Umbilical cord (tissue), 2 donors: ENCODE measurements at places on chromosomes 4 and X. TPM values are rescaled to one million over a fixed set of nuclear protein-coding genes. Genes with fewer than 3 reads are reported as not detected.

FGFBP1 gene
- 10.6 TPM for total RNA-seq

DNA sequence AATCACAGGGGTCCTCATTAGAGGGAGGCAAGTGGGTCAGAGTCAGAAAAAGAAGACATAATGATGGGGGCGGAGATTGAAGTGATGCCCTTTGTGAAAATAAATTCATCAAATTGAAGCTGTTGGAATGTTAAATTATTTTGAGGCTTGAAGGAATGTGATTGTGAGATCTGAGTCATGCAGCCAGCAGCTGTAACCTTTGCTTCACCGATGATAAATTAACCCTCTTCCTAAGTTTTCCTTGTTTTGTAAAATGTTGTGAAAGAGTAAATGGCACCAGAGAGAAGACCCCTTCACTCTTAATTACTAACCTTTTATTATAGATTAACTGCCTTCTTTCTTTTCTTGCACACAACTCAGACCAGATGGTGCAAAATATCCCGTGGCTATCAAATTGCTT lies 47.7 kb upstream of the FAM9A start:
- no peak for DNase-seq

DNA sequence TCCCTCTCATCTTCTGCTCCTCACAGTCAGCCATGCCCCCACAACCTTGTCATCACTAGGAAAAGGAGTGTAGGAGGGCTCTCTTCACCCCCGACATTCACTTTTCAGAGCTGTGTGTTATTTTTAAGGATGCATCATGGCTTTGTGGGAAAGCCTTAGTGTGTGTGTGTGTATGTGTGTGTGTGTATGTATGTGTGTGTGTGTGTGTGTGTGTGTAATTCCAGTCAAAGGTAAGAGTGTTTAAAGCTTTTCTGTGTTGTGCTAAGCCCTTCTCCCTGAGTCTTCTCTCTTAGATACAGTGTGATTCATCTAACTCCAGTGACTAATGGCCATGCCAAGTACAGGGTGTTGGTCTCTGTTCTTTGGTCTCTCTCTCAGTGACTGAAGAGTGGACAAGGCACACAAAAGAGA lies 76.6 kb downstream of the CHIC2 start:
- peak; percentile 15 for DNase-seq

- no peak for DNase-seq
Measured at GRCh38 chr4:62324215-62324614, 1124.1 kb downstream of the ADGRL3 start.

GRCh38 chr4:58225460-58225859 lies 1115.3 kb upstream of the IGFBP7 start:
- no peak for DNase-seq
